ENCODE measurements at places on chromosomes 11 and 22.

DNA sequence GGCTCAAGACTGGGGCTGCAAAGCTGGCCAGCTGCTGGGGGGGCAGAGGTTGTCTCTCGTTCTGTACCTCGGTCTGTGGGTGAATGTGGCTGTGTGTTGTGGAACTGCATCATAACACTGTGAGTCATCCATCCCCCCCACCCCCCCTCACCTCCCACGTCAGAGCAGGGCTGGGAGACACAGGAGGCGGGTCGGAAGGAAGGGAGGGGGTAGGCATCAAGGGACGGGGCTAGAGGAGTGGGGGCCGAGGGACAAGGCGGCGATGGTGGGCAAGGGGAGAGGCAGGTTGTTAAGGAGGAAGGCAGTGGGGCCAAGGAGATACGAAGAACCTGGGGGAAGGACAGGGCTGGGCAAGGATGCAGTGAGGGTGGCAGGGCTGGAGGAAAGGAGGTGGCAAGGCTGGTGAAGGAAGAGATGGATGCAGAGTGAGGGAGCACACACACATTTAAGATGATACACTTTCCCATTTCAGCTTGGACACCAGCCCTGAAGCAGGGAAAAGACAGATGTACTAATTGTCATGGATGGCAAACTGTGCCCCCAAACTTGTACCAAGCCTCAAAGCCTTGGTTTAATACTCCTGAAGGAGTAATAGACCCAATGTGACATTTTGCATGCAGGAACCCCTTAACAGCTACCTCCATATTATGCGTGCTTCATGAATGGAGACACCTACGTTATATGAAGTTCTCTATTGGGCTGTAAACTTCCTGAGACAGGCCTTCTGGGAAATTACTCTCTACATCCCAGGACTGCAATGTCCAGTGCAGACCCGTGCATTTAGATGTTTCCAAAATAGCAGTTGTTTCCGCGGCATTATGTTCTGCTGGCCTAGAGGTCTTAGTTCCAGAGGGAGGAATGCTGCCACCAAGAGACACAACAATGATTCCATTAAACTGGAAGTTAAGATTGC is at the start of gene YPEL4:
TSS of gene YPEL4 (minus strand) at position 87 of the 913 bp plus-strand sequence. CDS start 2,805 bp downstream, outside the sequence.
- DNase-seq: no peak

GRCh38 chr11:72753341-72754148 is 1.3 kb upstream of the ARAP1 start:
- no peak for DNase-seq

DNA sequence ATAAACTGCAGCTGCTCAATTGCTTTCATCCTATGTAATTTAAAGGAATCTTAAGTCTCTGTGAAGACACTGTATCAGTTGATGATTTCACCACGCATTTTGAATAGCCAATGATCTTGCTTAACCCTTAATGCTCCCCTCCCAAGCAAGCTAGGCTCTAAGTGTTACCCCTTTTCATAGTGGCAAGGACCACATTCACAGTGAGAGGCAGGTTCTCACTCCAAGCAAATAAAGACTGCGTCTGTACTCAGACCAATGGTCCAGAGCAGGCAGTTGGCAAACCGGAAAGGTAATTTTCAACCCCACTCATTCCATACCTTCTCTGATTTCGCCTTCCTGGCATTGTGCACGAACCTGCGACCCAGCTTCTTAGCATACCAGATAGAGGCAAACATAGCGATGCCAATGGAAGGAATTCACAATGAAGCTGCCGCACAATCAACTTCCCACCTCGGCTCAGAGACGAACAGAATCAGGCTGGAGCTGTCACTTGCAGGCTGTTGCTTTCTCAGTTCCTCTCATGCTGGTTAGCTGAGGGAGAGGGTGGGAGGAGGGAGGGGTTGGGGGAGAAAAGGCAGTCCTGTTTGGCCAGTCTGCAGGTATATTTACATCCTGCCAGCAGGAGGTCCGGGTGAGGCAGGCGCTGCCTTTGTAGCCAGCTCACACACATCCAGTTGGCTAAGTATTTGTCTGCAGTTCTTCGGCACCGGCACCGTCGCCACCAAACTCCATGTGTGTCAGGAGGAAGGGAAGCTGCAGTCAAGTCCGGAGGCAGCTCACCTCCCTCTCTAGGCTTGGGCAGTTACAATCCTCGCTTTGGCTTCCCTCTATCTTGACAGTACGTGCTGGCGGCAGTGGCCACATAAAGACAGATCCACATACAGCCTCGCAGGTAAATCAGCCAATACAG is 1151.2 kb upstream of the CCDC90B start:
- DNase-seq: peak; percentile 81

- peak; percentile 21 for DNase-seq
These were observed 4.0 kb downstream of the JRKL start for GRCh38 chr11:96393753-96394348.

DNA sequence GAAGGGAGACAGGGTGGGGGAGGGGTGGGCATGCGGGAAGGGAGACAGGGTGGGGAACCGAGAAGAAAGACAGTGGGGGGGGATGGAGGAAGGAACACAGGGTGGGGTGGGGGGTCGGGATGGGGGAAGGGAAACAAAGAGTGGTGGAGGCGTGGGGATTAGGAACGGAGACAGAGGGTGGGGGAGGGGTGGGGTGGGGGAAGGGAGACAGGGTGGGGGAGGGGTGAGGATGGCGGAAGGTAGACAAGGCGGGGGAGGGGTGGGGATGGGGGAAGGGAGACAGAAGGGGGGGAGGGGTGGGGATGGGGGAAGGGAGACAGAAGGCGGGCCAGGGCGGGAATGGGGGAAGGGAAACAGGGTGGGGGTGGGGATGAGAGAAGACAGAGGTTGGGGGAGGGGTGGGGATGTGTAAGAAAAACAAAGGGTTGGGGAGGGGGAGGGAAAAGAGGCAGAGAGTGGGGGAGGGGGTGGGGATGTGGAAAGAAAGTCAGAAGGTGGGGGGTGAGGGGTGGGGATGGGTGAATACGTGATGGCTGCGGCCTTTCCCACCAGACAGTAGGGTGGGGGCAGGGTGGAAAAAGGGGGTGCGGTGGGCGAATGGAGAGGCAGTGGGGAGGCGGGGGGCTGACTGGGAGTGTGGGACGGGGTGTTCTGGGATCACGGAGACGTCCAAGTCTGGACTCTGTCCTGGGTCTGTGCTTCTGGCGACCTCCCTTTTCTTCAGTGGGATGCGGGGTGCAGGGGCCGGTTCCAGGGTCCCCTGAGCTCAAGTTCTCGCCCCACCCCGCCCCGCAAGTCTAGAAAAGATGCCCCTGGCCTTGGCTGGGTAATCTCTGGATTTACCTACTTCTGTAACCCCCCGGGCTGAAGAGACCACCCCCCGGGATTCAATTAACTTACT is 744 bp downstream of the PRAME start:
- DNase-seq: no peak

DNA sequence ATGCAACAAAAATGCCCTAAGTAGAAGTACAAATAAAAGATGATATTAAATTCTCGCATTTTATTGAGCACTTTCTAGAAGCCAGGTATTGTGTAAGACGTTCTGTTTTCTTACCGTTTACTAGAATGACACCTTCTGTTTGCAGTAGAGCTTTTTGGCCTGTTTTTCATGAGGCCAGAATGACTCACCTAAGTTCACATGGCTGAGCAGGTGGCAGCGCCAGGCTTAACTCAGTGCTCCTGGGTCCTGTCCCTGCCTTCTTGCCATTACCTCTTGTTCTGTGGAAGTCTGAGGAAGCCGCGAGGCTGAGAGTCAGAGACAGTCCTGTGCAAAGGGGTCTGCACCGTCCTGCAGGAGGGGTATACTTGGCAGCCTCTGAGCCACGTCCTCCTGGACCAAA is 113.8 kb downstream of the ATXN10 start:
- DNase-seq: no peak

DNA sequence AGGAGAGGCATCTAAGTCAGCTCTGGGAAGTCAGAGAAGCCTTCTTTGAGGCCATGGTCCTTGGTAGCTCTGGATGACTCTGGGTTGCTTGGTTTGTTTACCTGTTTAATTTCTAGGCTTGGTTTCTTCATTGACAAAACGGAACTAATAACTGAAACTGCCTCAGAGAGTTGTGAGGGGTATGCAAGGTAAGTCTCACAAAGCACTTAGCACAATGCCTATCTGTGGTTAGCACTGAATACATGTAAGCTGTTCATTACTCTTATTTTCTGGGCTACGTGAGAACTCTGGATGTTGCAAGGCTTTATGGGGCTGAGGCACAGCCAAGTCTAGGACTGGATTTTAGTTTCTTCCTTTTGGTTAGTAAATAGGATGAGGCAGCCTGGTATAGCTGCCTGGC is 225.8 kb upstream of the NCAM1 start:
- DNase-seq: no peak
